NCI-H1092 (cell line): ENCODE measurements at places on chromosomes 6 and 20.

- no peak for DNase-seq
Observed at GRCh38 chr20:24773168-24773567, 175.9 kb upstream of the CST7 start.

DNA sequence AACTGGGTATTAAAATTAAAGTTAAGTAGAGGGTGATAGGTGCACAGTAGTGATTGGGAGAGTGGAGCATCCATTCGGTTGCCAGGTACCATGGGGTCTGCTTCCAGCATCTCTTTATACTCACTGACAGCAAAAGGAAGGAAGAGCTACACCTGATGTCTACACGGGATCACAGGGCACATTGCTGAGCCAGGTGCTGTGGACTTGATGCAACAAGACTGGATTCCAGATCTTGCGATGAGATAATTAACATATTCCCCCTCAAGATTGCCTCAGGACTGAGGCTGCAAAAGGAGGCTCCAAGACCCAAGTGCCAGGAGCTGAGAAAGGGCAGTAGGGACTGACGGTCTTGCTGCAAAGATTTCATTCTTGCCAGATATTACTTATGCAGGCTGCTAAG, 72.6 kb downstream of the PXDC1 start:
- DNase-seq, result no peak

- no peak for DNase-seq
Observed at GRCh38 chr6:47103931-47104330, 61.8 kb upstream of the ADGRF1 start.

DNA sequence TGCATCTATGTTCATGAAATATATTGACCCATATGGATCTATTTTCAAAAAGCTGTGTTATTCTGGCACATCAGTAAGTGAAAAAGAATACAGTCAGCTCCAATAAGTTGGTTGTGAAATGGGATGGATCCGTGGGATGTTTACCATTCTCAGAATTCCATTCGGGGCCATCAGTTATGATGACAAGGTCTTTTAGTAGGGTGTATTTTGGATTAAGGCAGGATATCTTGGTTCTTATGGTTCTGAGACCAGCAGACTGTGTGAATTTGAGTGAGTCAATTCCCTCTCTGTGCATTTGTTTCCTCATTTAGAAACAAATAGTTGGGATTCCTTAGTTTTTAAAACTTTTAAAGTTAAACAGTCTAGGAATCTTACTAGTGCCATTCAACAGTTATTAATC, 287.4 kb downstream of the CD109 start:
- DNase-seq, result no peak

GRCh38 chr6:20286968-20287565, 74.8 kb upstream of the MBOAT1 start:
- no peak for DNase-seq

- no peak for DNase-seq
Observed at GRCh38 chr20:48758206-48758820, 69.5 kb downstream of the PREX1 start.
